GM20000 (cell line): ENCODE measurements at places on chromosomes 6 and 20.

- DNase-seq, result no peak
These were observed 48.0 kb downstream of the PHIP start for GRCh38 chr6:79030023-79030422.

DNA sequence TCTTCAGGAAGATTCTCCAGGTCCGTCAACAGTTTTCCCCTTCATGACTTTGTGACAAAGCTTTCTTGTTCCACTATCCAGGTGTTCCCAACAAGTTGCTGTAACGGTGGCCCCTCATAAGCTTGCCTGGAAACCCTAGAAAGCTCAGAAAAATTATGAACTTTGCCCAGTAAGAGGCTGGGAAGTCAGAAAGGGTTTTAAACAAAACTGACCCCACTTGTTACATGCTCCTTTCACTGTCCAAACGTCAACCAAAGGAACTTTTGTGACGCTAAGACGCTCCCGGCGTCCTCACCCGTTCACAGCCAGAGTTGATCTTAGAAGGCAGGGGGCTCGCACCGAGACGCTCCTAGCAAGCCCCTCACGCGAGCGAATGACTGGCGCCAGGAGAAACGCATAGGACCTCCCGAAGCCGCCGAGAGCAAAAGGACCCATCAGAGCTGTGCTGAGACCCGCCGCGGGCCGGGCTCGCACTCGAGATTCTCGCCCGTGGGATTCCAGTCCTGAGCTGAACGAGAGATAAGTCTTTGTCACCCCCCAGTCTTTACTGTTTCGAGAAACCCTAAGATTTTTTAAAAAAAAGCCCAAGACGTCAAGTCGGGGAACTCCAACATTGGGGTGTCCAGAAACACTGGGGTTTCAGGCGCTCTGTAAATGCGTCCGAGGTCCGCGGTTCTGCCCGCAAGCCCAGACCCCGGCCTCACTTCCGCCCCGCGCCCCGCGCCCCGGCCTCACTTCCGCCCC, 544 bp upstream of the ACAT2 start:
- DNase-seq, result peak; percentile 31

DNA sequence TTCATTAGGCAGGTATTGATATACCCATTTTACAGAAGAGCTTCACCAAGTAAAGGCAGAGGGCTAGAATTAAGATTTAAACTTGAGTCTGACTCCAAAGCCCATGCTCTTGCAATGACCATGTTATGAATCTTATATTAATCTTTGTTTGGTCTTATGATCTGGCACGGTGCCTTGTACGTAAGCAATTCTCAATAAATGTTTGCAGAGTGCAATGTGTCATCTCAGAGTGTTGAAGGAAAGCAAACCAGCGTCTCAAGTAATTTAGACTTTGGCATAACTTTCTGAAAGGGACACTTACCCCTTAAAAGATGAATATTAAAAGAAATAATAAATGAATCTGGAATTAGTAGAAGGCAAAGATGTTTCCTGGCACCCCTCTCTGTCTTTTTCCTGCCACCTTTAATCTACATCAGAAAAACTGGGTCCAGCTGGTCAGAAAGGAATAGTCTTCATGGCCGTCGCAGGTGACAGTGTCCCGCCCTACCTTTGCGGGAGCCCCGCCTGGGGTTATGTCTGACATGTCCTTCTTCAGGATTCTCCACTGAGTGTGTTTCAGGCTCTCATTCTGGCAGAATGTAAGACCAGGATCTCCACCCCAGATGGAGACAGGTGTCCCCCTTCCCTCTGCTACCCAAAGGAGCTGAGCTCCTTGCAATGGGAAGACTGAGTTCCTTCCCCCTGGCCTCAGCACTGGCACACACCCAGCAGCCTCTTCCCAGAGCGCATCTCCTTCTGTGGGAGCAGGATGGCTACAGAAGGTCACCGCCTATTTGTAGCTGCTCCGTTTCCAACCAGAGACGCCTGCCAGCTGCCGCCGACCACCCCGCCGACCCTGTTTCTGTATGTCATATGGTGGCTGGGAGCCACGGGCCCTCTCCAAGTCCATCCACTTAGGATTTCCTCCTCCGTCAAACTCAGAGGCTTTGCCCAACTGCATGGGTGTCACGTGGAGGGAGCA, 266.3 kb upstream of the ECI2 start:
- DNase-seq, result no peak

DNA sequence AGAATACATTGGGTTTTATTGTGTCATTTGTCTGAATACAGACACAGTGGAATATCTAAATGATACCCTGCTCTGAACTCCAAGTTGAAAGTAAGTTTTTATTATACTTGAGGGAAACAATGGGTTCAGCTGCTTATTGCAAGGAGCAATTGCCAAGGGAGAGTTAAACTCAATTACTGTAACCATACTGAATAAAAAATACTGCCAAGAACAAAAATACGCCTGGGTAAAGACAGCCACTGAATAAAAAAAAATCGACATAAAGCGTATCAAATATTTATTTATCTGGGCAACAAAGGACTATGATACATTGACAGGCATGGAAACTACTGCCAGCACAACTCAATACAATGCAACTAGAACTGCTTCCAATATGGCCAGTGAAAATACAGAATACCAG, 18.1 kb downstream of the TFAP2A start:
- no peak for DNase-seq

DNA sequence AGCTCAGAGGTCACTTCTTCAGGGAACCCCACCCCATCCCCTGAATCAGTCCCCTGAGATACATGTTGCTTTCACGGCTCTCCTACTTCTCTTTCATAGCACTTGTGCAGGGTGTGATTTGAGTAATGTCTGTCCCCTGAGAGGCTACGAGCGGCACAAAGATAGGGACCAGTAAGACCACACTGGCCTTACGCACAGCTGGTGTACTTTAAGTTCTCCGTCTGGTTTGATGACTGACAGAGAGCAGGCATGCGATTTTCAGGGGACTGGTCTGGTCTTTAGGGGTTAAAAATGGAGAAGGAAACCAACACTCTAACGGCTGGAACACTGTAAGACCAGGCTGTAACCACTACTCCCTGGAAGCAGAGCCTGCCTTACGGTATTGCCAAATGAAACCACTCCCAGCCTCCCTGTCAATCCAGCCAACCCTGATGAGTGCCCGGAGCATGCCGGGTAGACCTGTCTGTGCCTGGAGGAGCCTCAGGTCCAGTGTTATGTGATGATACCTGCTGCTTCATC, 47.1 kb downstream of the ELMO2 start:
- peak; percentile 75 for DNase-seq

DNA sequence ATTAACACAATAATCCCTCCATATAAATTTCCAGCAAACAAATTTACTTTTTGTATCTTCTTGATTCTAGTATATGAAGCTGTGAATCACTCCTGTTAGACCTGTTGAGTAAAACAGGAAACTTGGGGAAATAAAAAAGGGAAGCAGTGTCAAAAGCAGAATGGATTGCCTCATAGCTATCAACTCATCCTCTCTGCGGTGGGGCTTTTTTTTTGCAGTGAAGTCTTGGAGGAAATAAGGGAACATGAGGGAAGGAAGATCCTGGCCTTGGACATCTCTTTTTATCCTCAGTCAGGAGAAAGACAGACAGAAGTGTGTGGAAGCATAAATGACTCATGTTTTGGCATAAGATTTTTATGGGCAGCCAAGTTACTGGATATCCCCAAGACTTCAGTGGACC, 332.5 kb downstream of the TFAP2A start:
- DNase-seq, result no peak

DNA sequence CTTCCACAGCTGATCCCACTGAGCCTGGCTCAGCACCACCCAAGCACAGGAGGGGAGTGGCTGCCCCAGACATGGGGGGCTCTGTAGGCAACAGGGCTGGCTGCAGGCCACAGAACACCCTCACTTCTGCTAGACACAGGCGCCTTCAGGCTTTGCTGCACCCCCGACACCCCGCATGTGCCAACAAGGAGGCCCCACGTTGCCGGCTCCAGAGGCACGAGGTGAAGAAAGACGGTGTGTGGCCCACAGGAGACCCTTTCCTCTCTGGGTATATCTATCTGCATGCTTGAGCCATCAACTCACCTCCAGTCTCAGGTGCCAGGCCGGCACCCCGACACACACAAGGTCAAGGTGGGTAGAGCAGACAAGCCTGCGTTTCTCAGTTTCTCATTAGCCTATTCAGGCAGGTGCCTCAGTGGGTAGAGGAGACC, 158.3 kb downstream of the DLL1 start:
- DNase-seq, result no peak

GRCh38 chr6:27864906-27865849, 47.0 kb downstream of the OR2B2 start:
- DNase-seq, result peak; percentile 87

DNA sequence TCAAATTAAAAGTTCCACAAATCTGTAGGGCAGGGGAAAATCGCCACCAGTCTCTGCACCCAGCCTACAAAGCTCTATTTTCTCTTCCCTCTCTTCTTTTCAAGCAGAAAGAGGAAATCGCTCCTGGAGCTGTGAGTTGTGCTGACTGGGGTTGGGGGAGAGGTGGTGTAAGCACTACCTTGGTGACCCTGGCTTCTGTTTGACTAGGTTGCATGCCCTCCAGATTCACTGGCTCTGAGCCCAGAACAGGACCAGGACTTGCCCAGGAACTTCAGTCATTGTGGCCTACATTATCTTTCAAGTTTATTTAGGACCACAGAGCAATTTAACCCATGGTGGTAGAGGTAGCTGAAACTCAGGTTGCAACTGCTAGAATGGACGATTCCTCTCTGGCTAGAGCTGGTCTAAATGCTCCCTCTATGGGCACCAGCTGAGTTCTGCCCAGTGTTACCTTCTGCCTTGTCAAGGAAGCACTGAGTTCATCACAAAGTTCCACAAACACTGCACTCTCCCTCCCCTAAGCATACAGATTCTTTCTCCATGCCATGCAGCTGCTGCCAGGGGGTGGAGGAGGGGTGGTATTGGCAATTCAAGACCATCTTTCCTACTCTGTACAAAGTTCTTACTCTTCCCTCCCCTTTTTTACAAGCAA, 122.0 kb upstream of the BMP5 start:
- no peak for DNase-seq

DNA sequence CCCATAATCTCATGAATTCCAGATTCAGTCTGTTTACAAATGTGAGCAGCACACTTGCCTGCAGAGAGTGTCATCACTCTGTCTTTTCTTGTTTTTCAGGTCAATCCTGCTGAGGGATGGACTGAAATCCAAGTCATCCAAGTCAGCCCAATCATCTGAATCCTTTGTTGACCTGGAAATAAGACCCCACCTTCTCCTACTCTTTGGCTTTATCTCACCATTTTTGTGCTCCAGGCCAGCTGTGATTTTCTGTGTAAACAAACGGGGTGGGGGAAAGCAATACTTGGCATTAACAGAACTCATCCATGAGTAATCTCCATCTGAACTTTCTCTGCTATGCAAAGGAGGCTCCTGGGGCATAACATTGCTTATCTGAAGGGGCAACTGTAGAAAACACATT, 16.9 kb upstream of the GSTA4 start:
- DNase-seq, result no peak

DNA sequence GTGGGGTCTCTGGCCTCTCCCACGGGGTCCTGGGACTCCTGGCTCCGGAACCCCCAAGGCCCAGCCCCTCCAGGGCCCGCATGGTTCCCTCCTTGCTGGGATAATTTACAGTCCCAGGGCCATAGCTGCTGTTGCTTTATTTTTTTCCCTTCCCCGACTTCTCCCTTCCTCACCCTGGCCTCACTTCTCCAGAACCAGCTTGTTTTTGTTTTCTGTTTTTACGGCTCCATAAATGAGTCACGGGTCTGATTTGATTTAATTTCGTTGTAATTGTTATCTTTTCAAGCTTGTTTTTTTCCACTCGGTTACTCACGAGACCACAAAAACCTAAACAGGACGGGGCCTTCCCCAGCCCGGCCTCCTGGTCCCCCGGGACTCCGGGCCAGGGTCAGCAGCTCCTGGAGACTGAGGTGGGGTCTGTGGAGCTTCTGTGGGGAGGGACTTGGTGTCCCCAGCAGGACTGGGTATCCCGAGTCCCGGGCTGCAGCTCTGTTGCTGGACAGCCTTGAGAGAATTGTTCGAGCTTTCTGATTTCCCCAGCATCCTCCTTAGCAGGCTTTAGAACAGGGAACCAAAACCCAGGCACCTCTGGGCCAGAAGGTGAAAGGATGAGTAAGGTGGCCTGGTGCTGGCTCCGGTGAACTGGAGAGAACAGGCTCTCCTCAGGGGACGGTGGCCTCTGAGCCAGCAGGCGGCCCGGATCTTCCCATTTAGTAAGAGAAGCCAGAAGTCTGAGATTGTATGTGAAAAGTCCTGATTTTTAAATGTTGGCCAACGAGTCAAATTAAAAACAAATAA, 94.9 kb downstream of the CEBPB start:
- DNase-seq, result peak; percentile 68

DNA sequence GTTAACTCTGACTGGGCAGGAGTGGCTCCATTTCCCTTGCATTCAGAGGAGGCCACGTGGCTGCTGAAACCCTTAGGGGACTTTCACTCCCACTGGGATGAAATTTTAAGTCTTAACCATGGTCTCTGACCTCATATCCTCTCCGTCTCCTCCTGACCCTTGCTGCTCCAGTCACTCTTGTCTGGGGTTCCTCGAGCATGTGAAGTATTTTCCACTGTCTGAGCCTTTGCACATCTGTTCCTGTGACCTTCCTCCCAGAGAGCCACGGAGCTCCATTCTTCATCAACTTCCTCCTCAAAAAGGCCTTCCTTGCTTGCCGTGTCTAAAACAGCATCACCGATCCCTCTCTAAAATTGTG, 153.0 kb upstream of the UST start:
- no peak for DNase-seq

GRCh38 chr20:63009988-63010769, 3.4 kb upstream of the BHLHE23 start:
- peak; percentile 91 for DNase-seq

DNA sequence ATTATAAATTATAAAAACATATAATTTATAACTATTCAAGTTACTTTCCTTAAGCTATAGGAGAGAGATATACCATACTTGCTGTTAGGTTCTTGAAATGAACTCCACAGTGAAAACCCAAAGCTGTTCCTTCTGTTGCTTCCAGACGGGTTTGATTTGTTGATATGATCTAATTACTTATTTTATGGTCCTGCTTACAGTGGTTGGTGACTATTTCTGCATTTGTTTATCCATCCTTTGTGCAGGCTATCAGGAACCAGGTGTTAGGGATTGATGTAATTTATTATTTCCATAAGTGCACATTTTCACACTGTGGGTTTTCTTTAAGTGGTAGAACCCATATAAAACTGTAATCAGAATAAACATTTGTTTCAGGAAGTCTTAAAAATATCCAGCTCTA, 167.1 kb downstream of the KIF6 start:
- DNase-seq, result no peak
